EH (cell line): ENCODE measurements at places on chromosomes 3 and 15.
A peak's percentile ranks its signal among the peaks of the same experiment; 100 is the strongest.

GRCh38 chr3:78668302-78668701 lies 1099.5 kb downstream of the ROBO1 start:
- no peak for DNase-seq

DNA sequence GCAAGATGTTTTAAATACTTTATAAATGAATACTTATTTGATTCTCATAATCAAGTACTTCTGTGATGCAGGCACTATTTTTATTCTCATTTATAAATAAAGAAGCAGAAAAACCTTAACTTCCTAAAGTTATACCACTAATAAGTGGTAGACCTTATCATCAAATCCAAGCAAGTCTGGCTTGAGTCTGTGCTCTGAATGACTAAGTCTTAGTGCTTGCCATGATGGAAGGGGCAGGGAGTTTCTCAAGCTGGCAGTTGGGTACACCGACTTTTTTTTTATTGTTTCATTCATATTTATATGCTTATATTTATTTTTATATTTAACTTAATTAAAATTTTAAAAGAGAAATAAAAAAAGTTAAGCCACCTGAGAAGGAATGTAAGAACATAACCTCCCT lies 23.6 kb downstream of the SLMAP start:
- no peak for DNase-seq

GRCh38 chr15:80856809-80857377 lies 77.7 kb downstream of the CEMIP start:
- peak; percentile 54 for DNase-seq

DNA sequence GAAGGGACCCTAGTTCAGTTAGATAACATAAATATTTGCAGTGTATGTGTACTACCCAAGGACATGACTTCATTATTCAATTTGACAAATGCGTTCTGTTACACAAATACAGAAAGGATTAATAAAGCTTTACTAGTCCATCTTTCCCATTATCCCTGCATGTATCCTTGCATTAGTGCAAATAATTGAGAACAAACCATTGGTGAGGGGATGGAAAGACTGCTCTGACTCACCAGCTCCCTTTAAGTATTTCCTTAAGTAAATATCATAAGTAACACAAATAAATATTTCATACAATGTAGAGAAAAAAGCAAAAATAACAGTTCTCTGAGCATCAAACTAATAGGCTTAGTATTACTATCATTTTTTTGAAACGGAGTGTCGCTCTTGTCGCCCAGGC lies 1.9 kb upstream of the GPD1L start:
- peak; percentile 3 for DNase-seq

DNA sequence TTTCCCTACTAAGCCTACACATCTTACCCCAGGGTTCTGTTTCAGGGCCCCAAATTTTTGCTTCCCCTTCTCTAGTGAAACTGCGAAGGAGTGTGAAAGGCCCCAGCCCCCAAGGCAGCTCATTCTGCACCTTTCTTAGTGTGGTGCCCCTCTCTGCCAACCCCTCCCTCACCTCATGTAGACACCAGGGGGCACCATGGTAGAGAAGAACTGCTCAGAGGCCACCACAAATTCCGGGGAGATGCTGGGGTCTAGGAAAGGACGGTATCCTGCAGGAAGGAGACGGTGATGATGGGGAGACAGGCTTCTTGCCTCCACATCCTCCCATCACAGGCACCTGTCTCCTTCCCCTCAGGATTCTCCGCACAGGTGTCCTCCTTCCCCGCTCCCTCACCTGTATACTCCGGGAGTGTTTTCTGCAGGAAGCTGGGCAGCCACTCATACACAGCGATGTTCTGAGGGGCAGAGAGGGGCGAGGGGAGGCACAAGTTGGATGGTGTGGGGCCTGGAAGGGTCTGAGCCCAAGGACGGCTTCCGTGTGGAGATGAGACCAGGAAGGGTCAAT lies 3.6 kb downstream of the DUOX2 start:
- no peak for DNase-seq

- DNase-seq, result peak; percentile 92
Observed at GRCh38 chr15:25850154-25851111, 12.7 kb downstream of the ATP10A start.

DNA sequence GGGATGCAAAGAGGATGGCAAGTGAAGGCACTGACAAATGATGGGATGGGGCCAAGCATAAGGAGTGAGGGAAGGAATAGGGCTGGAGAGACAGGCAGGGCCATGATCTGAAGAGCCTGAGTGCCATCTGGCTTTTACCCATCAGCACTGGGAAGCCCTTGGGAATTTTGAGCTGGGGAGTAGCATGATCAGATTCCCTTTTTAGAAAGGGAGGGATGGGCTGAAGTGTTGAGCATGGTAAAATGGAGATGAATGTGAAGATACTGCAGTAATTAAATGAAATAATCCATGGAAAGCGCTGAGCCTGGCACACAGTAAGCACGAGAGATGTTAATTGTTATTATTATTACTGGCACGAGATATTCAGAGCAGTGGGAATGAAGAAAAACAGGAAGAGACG lies 9.9 kb downstream of the RBP1 start:
- no peak for DNase-seq

DNA sequence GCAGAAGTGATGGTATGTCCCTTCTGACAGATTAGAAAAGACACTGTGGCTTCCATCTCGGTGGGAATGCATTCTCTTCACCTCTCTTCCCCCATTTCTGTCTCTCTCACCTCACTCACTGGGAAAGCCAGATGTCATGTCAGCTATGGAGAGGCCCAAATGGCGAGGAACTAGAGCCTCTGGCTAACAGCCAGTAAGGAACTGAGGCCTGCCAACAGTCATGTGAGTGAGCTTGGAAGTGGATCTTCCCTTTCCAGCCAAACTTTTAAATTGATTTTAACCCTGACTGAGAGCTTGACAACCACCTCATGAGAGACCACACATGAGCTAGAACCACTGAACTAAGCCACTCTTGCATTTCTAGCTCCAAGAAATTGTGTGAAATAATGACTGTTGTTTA lies 35.2 kb upstream of the CDAN1 start:
- no peak for DNase-seq

- DNase-seq, result no peak
Observed at GRCh38 chr15:27826902-27827714, 272.0 kb downstream of the OCA2 start.
